Stimulated activated CD4-positive, alpha-beta T cell treated with anti-CD3 and anti-CD28 coated beads, TNF-alpha, amount 100 ng/mL, for 48 hours (primary cell): ENCODE measurements at places on chromosomes 16 and 17.

DNA sequence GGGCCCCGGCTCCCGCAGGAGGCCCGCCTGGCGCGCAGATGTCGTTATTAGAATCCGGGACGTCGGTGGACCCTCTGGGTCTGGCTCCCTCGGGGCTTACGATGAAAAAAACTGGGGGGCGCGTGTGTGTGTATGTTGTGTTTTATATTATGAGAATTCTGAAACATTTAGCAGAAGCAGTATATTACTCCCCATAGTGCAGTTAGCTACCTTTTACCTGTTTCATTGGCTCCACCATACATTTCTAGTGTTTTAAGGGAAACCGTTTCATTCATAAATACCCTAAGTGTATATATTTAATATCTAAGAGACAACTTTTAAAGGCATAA lies 486 bp upstream of the DNAJA2 start:
- no peak for DNase-seq

- no peak for DNase-seq
Measured at GRCh38 chr16:63372815-63373214, 1336.6 kb upstream of the CDH8 start.

DNA sequence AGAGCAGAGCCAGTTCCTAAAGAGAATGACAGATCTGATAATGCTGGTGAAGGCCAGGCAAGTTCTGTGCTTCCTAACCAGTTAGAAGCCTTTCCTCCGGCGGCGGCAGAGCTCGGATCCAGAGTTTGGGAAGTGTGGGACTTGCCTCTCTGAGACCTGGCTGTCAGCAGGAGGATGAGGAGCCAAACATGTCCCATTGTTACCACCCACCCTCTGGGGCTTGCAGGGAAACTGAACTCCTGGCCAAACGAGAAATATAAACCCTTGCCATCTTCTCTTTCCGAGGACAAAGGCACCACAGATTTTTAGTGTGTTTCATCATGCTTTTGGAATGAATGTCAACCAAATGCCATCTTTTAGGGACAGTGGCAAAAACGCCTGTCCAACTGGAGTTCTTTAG lies 80.2 kb upstream of the SMURF2 start:
- DNase-seq: no peak

DNA sequence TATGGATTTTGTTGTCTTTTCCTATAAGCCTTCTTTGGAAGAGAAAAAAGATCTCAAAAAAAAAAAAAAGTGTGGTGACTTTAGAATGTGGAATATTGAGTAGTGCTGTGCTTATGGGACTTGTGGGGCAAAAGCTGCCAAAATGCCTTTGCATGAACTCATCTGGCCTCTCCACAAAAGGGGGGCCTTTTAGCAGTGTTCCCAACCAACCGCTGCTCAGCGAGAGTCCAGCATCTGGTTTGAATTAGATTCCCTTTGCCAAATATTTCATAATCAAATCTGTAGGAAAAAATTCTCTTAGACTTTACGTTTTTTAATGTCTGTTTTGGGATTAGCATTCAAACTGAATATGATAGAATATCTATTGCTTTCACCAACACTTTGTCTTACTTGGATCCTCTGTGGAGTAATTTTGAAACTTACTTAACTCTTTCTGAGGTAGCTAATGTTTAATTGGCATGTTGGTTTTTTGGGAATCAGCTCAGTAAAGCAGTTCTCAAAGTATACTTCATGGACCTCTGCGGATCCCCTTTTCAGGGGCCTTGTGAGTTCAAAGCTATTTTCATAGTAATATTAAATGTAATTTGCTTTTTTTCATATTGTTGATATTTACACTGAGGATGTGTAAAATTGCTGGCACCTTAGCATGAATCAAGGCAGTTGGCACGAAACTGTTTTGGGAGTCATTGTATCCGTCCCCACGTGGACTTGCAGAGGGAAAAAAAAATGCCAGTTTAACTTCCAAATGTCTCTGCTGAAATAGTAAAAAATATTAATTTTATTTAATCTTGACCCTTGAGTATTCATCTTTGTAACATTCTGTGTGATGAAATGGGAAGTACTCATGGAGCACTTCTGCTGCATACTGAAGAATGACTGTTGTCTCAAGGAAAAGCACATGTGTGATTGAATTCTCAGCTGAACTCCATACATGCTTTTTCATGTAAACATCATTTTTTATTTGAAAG lies 34.7 kb upstream of the VPS4A start:
- no peak for DNase-seq

- no peak for DNase-seq
Measured at GRCh38 chr16:21685034-21685455, 21.3 kb downstream of the OTOA start.

- DNase-seq: peak; percentile 92
Measured at GRCh38 chr17:51259564-51260236, at the start of gene MBTD1. Gene MBTD1 (minus strand): TSS chr17:51260049. CDS start chr17:51225161, 34,888 bp downstream.

GRCh38 chr17:51362811-51363585 lies 102.7 kb downstream of the UTP18 start:
- no peak for DNase-seq

- DNase-seq: no peak
Measured at GRCh38 chr16:65713181-65713808, 591.4 kb upstream of the CDH11 start.

GRCh38 chr16:74950511-74950910 lies 34.4 kb downstream of the WDR59 start:
- no peak for DNase-seq

DNA sequence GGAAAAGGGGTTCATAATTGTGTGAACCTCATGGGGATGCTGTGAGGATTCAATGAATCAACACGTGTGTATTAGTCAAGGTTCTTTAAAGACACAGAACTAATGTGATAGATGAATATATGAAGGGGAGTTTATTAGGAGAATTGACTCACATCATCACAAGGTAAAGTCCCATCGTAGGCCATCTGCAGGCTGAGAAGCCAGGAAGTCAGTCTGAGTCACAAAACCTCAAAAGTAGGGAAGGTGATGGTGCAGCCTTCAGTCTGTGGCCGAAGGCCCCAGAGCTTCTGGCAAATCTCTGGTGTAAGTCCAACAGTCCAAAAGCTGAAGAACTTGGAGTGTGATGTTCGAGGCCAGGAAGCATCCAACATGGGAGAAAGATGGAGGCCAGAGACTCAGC lies 413.4 kb downstream of the CDH13 start:
- no peak for DNase-seq

- no peak for DNase-seq
Measured at GRCh38 chr16:73018821-73019456, 29.0 kb downstream of the ZFHX3 start.

- DNase-seq: no peak
Measured at GRCh38 chr17:73949903-73950592, 253.4 kb upstream of the RPL38 start.

DNA sequence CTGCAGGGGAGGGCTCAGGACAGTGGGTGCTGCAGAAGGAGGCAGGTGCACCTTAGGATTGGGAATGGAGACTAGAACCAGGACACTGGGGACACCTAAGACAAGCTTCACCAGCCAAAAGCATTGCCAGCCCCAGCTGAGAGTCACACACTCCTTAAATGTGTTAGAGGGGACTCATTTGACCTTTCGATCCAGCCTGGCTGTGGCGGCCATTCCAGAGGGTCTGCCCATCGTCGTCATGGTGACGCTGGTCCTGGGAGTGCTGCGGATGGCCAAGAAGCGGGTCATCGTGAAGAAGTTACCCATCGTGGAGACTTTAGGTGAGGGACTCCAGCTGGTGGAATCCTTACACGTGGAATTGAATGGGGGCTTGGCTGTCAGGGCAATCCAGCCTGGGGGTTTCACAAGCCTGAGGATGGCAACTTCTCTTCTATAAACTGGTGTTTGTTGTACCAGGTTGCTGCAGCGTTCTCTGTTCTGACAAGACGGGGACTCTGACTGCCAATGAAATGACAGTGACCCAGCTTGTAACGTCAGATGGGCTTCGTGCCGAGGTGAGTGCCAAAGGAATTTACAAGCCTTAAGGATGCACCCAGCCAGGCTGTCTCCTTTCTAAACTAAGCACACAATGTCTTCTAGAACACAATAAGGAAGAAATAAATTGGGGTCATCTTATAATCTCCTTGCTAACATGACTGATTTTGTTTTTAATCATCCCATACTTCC lies 65.3 kb downstream of the MEAK7 start:
- DNase-seq: no peak

- DNase-seq: no peak
Measured at GRCh38 chr17:47716375-47716774, 16.7 kb upstream of the TBX21 start.

GRCh38 chr17:35765086-35765710 lies 4.5 kb downstream of the C17orf50 start:
- no peak for DNase-seq
